NCI-H2081 (cell line): ENCODE measurements at places on chromosomes 11 and 22.

DNA sequence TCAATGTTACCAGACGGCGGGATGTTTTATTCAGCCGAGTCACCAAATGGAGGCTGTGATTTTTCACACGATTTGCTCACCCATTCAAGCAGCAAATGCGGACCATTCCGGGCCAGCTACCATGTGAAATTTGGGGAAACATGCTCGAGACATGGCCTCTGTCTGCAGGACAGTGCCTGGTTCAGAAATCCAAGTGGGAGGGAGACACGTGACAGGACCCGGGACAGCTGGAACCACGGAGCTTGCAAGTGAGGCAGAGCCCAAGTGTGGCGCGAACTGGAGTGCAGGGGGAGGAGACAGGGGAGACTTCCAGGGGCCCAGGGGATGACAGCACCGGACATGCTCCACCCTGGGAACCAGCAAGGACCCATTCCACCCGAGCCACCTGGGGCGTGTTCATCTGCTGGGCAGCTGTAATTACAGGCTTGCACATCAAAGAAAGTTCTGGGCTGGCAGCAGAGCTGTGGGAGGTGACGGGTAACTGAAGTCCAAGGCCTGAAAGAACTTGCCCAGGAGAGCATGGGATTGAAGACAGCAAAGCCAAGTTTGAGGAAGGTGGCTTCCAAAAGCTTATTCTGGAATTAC is 16.5 kb downstream of the CERK start:
- DNase-seq = no peak

- no peak for DNase-seq
Measured at GRCh38 chr11:126533560-126533959, 178.1 kb downstream of the ST3GAL4 start.

GRCh38 chr11:108931168-108931567 is 266.3 kb downstream of the DDX10 start:
- no peak for DNase-seq

GRCh38 chr22:44093791-44094190 is 69.7 kb downstream of the PARVB start:
- DNase-seq = no peak

- no peak for DNase-seq
Measured at GRCh38 chr11:65291613-65292012, 23.1 kb upstream of the CDC42EP2 start.

GRCh38 chr22:50678651-50679521 is 6.3 kb downstream of the SHANK3 start:
- no peak for DNase-seq
